ENCODE measurements at places on chromosomes 4 and X.

GRCh38 chr4:123478859-123479345 is 82.3 kb downstream of the SPRY1 start:
- peak; percentile 28 for DNase-seq

GRCh38 chr4:105990933-105991332 is 95.7 kb downstream of the NPNT start:
- peak; percentile 69 for DNase-seq

DNA sequence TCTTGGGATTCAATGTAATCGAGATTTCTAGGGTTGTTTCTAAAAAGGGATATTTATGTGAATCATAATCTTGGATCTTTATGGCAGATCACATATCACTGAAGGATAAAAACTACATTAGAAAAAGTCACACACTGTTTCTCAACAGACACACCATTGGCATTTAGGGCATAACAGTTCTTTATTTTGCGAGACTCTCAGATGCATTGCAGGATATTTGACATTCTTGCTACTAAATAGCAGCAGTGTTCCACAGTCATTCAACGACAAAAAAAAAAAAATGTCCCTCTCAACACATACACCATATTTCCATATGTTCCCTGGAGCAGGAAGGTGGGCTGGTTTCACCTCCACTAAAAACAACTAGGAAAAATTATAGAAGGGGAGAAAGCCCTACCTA is 243.4 kb upstream of the PCDH18 start:
- no peak for DNase-seq

DNA sequence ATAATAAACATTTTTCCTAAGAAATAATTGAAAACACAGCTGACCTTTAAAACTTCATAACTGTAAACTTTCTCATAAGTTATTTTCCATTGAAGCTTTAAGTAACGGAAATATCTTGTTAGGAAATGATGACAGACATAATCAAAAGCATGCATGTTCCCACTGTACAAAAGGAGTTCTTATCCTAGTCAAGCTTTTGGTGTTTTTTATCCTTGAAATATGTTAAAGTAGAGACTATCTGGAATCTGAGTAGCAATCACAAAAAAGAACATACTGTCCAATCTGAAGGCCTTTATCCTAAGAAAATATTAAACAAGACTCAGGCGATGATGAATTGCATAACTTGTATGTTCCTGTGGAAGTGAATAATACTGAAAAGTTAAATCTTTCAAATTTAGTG is 14.4 kb downstream of the GEMIN8 start:
- DNase-seq, result no peak

DNA sequence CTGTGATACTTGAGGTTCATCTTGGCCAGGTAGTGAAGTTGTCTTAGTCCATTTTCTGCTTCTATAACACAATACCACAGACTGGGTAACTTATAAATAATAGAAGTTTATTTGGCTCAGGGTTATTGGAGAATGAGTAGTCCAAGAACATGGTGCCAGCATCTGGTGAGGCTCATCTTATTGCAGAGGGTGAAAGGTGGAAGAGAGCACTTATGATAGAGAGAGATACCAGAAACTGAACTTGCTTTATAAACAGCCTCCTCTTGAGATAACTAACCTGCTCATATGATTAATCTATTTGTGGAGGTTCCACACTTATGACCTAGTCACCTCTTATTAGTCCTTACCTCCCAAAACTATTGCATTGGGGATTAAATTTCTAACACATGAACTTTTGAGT is 1.6 kb downstream of the C4orf51 start:
- DNase-seq, result no peak

GRCh38 chr4:156505341-156505955 is 466.2 kb downstream of the PDGFC start:
- DNase-seq, result no peak

Data from GM04503 (cell line).